ENCODE measurements at places on chromosomes 1 and 21.

DNA sequence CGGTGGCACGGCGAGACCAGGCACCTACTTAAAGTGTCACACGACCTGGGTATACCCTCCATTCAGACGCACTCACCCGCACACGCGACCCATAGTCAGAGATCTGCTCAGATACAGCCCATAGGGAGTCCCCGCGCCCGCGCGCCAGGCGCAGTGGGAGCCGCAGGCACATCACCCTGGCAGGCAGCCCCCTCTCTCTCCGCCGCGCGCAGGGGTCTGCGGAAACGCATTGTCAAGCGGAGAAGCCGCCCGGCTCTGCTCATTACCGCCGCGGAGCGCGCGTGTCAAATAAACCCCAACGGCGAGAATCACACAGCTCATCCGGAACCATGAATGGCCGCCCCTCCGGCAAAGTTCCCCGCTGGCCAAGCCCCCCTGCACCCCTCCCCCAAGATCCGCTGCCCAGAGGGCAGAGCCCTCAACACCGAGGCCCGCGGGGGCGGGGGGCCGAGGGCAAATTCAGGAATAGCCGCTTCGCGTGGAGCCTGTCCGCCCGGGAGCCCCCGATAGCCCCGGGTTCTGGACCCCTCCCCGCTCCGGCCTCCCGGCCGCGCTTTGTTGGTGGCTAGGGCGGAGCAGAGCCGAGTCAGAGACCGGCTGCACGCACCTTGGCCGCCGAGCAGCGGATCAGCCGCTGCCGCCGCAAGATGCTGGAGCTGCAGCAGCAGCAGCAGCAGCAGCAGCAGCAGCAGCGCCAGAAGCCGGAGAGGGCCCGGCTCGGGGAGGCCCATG lies 522 bp downstream of the LRP8 start:
- DNase-seq, result peak; percentile 81

DNA sequence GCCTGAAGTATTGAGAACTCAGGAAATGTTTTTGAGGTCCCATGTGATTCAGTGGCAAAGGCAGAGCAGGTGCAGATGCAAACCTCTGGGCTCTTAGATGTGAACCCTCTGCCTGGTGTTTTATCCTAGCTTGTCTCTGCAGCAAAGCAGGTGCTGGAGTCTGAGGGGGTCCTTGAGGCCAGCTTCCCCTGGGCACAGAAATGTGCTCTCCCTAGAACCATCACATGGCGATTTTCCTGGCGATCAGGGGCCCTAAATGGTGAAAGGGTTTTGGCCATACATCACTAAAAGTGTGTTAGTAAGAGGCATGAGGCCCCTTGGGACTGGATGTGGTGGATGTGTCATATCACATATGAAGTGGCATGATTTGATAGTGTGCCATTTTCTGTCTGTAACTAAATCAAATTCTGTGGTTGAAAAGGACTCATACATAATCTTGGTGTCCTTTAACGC lies 144.8 kb downstream of the ST6GALNAC3 start:
- DNase-seq, result peak; percentile 96

- no peak for DNase-seq
Observed at GRCh38 chr1:14745789-14746188, 147.3 kb downstream of the KAZN start.

GRCh38 chr1:42017259-42017658 lies 98.5 kb upstream of the HIVEP3 start:
- DNase-seq, result no peak

DNA sequence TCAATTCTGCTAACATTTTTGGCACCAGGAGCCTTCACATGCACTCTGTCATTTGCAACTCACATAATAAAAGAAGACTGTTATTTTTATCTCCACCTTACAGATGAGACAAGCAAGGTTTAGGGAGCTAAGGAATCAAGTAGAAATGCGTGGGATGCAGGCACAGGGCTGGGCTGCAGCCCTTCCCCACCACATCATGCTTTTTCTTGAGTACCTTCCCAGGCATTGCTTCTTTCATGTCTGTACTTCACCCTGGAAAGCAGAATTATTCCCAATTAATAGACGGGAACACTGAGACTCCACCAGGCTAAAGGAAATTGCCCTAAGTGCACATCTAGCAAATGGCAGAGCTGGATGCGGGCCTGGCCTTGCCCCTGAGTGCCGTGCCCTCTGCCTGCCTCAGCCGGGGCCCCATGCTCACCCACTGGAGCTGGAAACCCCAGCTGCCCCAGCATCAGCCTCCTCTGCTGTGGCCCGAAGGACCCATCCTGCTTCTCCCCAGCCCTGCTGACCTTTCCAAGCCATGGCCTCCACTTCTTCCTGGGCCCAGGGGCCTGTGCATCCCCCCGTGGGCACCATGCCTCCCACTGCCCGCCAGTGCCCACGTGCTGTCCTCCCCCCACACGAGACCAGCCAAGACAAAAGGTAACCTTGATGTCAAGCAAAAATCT lies 257.5 kb downstream of the TOMM20 start:
- no peak for DNase-seq

GRCh38 chr1:3061981-3062615 lies 6.9 kb upstream of the PRDM16 start:
- no peak for DNase-seq

- no peak for DNase-seq
Observed at GRCh38 chr1:226429858-226430715, 22.2 kb upstream of the PARP1 start.

DNA sequence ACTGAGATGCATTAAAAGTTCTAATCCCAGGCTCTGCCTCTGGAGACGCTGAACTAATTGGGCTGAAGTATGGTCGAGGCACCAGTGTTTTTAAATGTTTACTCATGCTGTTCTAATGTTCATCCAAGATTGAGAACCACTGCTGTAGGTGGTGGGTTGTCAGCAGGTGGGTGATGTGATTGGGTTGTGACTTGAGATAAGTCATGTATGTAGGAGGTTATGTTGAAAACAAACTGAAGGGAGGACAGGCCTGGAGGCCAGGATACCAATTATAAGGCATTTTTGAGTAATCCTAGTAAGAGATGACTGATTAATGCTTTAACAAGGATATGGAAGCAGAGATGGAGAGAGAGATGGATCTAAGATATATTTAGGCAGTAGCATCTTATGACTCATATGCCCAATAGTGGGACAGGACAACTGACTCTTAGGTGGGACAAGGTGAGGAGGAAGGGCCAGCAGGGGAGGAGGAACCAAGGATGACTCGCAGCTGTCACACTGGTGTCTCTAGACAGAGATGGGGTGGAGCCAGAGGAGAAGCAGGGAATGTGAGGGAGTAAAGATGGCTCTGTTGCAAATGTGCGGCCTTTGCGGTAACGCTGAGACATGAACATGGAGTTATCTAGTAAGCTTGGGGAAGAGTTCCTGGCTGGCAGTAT lies 29.3 kb downstream of the RAB4A start:
- DNase-seq, result no peak

- DNase-seq, result peak; percentile 55
Observed at GRCh38 chr1:155126556-155127104, 1.0 kb upstream of the EFNA1 start.

- DNase-seq, result peak; percentile 75
Observed at GRCh38 chr1:56575865-56576264, 3.5 kb downstream of the PLPP3 start.

DNA sequence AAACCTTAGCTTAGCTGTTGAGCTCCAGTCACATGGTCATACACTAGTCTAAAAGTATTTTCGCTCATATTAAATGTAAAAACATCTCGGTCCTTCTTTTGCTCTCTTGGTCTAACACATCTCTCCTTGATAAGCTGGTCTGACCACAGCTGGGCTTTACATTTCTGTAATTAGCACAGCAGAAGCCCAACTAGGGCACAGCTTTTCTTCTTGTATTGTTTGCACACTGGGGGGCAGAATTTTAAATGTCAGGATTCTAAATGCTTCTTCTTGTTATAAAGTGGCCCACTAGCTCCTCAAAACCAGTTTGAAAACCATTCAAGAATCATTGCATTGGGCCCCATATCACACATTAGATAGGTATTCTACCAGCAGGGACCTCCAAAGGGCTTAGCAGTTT lies 289.1 kb upstream of the PKN2 start:
- no peak for DNase-seq

- DNase-seq, result no peak
Observed at GRCh38 chr1:235908742-235909520, 42.2 kb upstream of the LYST start.

DNA sequence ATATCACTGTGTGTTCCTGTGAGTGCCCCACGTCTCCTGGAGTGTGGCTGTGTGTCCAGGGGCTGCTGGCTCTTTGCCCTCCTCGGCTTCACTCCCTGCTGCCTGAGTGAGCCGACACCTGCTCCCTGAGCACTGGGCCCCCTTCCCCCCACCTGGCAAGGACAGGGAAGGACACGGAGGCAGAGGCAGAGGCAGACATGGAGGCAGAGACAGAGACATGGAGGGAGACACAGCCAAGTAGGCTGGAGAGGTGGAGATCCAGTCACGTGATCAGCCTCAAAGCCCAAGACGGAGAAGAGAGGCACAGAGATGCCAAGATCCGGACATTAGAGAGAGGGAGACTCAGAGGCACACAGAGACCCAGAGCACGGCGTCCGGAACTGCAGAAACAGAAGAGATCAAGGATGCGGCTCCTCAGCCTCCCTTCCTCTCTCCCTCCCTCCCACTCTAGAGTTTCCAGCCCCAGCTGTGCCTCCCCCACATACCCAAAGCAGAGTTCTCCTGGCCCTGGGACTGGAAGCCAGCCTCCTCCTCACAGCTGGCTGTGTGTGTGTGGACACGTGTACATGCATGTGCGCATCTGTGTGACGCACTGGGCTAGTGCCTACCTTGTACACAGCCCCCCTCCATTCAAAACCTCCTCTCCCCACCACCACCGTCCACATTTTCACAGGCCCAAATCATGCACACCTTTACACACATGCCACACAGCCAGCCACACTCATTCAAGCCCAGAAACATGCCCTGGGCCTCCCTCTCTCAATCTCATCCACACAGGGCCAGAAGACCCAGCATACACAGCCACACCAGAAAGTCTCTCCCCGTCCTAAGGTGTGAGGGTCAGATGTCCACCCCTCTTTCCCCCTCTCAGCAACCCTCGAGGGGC lies 39.1 kb upstream of the WASF2 start:
- DNase-seq, result no peak

- no peak for DNase-seq
Observed at GRCh38 chr1:25573961-25574360, 30.6 kb downstream of the LDLRAP1 start.

DNA sequence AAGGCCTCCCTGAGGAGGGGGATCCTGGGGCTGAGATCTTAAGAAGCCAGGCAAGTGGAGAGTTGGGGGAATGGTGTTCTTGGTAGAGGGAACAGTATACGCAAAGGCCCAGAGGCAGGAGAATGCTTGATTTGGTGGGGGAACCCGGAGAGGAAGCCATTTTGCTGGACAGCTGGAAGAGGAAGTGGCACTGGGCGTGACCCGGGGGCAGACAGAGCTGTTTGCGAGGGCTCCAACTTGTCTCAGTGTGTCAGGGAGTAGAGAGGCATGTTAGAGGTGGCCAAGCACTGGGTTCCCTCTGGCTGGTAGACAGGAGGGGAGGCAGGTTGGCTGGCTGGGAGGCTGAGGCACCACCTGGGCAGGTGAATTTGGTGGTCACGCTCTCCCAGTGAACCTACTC lies 96.3 kb upstream of the ACTL8 start:
- DNase-seq, result no peak

DNA sequence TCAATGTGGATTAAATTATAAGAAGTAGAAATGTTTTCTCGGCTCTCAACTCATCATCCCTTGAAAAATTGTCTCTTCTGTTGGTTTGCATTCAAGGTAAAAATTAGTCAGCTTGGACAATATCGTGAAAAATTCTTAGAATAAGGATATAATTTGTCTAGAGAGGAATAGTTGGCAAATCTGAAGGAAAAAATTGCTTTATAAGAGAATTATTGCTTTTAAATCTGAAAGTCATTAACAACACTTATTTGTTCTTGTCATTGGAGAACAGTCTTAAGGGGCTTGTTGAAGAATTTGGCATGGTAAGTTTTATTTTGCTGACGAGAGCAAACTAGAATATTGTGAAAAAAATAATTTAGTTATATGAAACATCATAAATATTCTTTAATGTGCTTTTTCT lies 26.4 kb downstream of the ANGPTL1 start:
- no peak for DNase-seq

- peak; percentile 71 for DNase-seq
Observed at GRCh38 chr1:193060938-193061337, 1.5 kb downstream of the RO60 start.

DNA sequence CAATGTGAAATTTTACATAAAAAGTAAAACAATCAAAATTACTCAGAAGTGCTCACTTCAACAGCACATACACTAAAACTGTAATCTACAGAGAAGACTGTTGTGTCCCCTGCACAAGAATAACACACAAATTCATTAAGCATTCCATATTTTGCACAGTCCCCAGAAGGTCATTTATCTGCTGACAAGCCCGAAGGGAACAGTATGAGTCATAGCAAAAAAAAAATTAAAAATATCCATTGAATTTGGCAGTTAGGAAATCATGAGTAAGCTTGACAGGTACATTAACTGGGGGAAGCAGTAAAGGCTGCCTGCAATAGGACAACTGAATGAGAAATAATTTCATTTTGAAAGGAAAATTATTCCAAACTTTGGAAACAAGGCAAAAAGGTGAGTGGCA lies 3.3 kb upstream of the CACYBP start:
- no peak for DNase-seq

DNA sequence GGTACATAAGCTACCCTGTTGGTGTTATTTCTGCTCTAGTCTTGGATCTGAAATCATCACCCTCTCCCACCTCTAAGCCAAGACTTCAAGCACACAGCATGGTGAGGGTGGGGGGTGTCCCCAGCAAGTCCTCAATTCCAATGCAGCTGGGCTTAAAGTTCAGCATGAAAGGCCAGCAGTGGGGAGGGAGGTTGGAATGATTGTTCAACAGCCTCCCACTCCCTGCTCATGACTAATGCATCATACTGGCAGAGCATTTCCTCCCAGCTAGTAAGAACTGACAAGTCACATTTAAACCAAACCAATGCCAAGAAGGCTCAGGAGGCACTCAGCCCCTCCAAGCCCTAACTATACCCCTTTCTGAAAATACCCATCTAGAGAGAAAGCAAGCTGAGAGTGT lies 50.1 kb downstream of the TIAM1 start:
- no peak for DNase-seq

DNA sequence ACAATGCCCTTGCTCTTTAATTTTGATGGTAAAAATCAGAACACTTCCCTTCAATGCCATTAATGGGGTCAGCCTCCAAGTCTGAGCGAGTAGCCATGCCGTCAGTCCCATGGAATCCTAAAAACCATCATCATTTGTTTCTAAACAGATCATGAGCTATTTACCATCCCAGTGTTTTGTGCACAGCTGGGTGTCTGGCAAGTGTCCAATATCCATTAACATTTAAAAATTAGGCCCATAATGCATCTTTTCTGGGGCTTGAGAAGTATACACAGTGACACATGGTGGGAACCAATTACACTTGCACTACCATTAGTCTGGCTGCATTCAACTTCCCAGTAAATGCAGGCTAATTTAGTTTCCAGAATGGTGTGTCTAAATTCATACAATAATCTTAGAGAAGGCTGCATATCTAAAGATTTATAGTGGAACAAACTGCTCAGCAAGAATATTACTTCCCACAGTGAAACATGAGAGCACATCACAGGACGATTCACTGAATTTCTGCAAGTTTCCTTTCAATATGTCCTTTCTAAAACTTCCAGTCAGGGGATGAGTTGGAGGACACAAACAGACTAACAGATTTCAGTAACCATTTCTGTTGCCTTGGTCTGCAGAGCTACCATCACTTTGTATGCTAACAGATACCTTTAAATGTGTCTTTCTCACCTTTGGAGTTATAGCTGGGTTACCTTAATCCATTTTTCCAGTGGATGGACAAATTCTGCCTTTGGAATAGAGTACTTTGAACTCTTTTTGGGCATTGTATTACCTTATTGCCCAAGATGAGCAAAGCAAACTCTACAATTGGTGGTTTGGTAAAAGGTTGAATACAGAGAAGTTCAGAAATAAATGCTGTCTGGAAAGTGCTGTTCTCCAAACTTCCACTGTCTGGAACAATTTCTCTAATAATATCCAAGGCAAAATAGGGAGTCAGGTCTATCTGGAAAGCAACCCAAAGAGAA lies 258.0 kb downstream of the PTBP2 start:
- DNase-seq, result no peak
